Stimulated activated CD8-positive, alpha-beta memory T cell treated with anti-CD3 and anti-CD28 coated beads, Interleukin-7, amount 100 ng/mL, for 1 hour (primary cell): ENCODE measurements at places on chromosomes 1 and 21.

- no peak for DNase-seq
Measured at GRCh38 chr1:48878191-48878940, 101.7 kb upstream of the BEND5 start.

DNA sequence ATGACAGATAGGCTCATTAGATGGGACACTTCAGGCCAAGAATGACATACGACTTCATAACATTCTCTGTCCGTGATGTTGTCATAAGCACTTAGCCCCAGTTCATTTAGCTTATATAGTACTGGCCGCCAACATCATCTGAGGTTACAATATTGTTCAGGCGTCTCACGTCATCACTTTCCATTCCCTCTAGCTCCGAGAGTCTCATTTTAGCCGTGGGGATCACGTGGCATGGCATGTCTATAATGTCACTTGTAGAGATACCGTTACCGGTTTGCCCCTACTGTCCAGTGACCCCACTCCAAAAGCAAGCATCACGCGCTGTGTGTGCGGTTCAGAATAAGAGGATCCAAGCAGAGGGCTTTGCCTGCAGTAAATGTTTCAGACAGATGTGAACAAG, 34.6 kb upstream of the HEATR1 start:
- no peak for DNase-seq

- no peak for DNase-seq
Measured at GRCh38 chr1:119971710-119972570, 75.6 kb upstream of the ADAM30 start.

DNA sequence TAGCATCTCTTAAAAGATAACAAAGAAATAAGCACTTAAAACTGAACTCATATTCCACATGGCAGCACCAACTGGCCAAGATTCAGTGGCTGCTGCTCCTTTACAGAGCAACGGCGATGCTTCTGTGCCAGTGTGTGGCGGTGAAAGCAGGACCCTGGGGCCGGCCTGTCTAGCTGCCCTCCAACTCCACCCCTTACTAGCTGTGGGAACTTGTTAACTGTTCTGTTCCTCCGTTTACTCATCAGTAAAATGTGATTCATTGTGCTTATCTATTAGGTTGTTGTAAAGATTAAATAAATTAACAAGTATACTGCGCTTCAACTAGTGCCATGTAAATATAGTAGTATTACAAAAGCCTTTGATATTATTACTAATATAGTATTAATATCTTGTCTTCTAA, 133.2 kb downstream of the GDAP2 start:
- DNase-seq, result no peak

DNA sequence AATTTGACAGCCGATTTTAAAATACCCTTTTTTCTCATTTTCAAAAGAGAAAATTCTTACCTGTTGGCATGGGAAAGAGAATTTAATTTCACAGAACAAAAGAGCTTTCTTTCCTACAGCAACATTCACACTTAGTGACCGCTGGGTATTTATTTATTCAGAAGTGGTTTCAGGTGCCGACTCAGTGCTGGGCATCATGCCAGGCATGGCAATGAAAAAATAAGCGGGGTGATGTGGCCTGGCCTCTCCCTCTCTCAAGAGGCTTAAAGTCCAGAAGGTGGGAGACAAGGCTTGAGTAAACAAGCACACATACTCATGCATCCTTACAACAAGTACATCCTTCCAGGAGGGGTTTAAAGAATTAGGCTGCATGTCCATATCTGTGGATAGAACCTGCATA, 4.1 kb upstream of the PCP4 start:
- DNase-seq, result no peak

GRCh38 chr1:113109908-113110554, 37.0 kb downstream of the LRIG2 start:
- no peak for DNase-seq

- DNase-seq, result no peak
Measured at GRCh38 chr1:61914823-61915482, 172.7 kb downstream of the PATJ start.

- DNase-seq, result no peak
Measured at GRCh38 chr1:198528364-198528763, 12.1 kb downstream of the ATP6V1G3 start.

DNA sequence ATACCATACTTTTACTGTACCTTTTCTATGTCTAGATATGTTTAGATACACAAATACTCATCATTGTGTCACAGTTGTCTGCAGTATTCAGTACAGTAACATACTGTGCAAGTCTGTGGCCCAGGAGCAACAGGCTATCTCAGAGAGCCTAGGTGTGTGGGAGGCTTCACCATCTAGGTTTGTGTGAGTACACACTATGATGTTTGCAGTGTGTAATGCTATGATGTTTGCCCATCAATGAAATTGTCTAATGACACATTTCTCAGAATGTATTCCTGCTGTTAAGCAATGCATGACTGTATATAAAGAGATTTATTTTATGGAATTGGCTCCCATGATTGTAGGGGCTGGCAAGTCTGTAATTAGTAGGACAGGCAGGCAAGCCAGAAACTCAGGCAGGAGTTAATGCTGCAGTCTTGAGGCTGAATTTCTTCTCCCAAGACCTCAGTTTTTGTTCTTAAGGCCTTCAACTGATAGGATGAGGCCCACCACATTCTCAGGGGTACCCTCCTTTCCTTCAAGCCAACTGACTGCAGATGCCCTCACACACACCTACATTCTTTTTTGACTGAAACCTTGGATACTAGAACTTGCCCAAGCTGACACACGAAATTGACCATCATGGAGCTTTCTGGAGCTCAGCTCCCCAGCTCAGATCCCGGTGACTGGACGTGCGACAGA, 7.7 kb upstream of the AGTRAP start:
- no peak for DNase-seq

GRCh38 chr1:204180133-204180532, 14.0 kb upstream of the REN start:
- DNase-seq, result no peak

DNA sequence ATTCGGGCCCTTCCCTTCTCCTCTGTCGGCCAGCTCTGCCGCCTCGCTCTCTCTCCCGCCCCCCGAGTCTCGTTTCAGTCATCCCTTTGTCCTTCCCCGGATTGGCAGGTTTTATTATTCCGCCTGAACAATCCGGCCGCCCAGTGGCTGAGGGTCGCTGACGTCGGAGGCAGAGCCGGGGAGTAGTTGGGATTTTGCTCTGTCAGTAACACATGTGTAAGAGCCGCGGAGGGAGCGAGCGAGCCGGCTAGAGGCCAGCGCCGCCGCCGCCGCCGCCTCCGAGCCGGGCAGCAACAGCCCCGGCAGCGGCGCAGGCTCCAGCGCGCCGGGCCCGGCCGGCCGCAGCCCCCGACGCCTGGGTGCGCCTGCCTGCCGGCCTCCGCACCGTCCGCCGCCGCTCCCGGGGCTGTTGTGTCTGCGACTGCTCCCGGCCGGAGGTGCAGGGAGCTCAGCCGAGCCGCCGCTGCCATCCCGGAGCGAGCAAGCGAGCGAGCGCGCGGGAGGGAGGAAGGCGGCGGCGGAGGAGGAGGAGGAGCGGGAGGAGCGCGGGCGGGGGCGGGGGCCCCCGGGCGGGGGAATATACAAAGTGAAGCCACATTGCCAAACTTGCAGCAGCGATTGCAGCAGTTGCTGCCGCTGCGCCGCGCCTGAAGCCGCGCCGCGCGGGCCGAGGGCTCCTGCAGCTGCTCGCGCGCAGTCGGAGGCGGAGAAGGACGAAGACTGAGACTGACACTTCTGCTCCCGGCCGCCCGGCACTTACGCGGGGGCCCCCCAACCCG, at the start of gene LMO4:
Gene LMO4, plus strand, starts transcription at position 609 of the 779 bp plus-strand sequence. CDS start 3,136 bp downstream, outside the sequence.
- peak; percentile 58 for DNase-seq

GRCh38 chr1:24904731-24905354, 25.2 kb downstream of the RUNX3 start:
- no peak for DNase-seq

GRCh38 chr1:32255072-32256071, 4.3 kb downstream of the LCK start:
- DNase-seq, result no peak

DNA sequence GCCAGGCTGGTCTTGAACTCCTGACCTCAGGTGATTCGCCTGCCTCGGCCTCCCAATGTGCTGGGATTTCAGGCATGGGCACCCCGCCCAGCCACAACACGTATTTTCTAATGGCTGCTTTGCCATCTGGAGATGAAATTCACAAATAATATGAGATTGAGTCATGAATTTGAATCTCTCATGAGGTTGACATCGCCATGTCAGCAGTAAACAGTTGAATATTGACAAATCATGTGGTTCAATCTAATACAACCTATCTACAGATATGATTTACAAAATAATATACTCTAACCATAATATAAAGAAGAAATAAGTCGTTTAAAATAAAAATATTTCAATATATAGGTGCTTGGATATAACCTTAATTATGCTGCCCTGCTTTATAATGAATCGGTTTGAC, 42.1 kb downstream of the MYOM3 start:
- no peak for DNase-seq

GRCh38 chr1:224733027-224733911, 117.2 kb downstream of the CNIH3 start:
- DNase-seq, result no peak

GRCh38 chr1:231041719-231042261, 1.7 kb upstream of the FAM89A start:
- no peak for DNase-seq

- DNase-seq, result no peak
Measured at GRCh38 chr1:156836892-156837291, 20.2 kb upstream of the SH2D2A start.

DNA sequence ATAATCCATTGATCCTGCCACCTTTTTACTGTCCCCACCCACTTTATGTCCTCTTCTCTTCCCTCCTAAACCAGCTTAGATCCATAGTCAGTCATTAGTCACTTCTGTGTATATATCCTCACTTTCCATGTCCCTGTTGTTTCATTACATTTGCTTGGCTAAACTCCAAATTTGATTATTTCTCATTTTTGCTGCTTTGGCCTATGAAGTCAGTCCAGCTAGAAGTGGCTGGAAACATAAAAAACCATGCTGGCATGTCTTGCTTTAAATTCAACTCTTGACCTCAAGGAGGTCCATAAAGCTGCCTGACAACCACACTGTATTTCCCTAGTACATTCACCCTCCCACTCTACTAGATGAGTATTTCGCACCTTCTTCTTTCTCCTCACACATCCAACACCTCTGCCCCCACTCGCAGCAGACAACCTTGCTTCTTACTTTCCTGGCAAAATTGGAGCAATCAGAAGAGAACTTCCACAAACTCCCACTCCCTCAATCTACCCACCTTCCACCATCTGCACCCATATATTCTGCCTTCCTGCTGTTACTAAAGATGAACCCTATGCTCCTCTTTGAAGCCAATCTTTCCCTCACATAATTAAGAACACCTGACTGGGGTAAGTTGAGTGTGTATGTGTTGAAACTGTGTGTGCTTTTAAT, 72.1 kb downstream of the ZNF648 start:
- DNase-seq, result no peak

- DNase-seq, result no peak
Measured at GRCh38 chr1:7587108-7587772, 183.9 kb upstream of the VAMP3 start.

- no peak for DNase-seq
Measured at GRCh38 chr1:248114890-248115289, 19.9 kb downstream of the OR2L13 start.

DNA sequence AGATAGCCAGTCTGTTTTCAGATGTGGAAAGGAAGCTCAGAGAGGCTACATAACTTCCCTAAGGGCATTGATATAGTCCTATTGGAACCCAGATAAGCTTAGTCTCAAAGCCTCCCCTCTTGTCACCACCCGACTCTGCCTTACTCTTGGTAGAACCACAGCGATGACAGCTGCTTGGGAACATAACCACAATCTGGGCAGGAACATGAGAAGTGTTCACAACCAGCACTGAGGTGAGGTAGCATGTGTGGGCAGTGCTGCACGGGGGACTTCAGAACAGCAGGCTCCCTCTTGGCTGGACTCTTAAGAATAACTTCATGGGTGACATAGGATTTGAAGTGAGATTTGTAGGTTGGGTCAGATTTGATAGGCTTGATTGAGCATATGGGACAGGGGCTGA, 9.3 kb upstream of the S100A10 start:
- no peak for DNase-seq

GRCh38 chr1:204192046-204192445, 4.2 kb downstream of the KISS1 start:
- no peak for DNase-seq

DNA sequence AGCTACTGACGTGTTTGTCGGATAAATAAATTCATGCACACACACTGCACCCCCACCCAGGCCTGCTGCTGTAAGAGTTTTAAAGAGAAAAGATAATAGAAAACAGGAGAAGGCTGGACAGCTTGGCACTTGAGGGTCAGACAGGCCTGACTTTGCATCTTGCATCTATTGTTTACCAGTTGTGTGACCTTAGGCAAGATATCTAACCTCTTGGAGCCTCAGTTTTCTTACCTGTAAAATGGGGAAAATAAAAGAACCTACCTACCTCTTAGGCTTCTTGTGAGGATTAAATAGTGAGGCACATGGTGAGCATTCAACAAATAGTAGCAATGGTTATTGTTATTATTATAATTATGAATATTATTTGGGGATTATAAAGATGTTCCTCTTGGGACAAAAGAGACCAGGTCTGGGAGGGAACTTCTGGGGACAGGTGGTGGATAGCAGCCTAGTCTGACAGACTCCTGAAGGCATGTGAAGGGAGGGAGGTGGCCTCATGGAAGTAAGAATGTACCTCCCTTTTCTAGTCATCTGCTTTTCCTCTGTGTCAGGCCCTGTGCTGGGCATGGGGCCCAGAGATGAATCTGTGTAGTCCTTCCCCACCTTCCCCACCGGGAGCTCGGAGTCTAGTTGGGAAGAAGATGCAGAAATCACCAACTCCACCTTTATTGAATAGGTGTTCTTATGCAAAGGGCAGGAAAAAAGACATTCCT, 18.3 kb upstream of the EPB41 start:
- no peak for DNase-seq

DNA sequence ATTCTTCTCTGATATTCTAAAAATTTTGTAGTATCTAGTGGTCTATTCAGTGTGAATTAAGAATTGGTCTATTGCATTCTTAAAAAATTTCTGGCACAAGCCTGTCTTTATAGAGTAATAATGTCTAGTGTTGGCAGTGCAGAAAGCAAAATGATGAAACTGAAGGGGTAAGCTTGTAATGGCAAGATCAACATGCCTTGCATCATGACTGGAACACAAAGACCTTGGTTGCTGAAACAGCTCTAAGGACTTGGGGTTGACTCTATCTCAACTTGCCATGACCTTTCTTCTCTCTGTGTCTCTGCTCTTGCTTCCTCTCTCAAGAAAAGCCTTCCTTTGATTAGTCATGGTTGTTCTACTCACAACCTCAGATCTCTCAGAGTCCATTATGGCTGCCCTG, 46.8 kb upstream of the PROX1 start:
- DNase-seq, result no peak

GRCh38 chr1:236067854-236068454, 3.1 kb upstream of the NID1 start:
- no peak for DNase-seq

DNA sequence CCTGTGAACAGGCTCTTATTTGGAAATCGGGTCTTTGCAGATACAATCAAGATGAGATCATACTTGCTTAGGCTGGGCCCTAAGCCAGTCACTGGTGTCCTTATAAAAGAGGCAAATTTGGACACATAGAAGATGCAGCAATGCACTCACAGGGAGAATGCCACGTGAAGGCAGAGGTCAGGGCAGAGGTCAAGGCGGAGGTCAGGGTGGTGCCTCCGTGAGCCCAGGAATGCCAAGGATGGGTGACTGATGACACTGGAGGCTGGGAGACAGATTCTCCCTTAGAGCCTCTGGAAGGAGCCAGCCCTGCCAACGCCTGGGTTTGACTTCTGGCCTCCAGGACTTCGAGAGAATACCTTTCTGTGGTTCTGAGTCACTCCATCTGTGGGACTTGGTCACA, 22.8 kb upstream of the C1orf174 start:
- no peak for DNase-seq

- DNase-seq, result no peak
Measured at GRCh38 chr1:155181371-155182051, 7.9 kb downstream of the TRIM46 start.

GRCh38 chr1:115089420-115090185, at the start of gene TSPAN2:
Gene TSPAN2 (minus strand): TSS chr1:115089503. CDS start chr1:115089432, 71 bp downstream.
- peak; percentile 27 for DNase-seq
